OCI-LY7 (cell line): ENCODE measurements at places on chromosomes 5 and 9.

DNA sequence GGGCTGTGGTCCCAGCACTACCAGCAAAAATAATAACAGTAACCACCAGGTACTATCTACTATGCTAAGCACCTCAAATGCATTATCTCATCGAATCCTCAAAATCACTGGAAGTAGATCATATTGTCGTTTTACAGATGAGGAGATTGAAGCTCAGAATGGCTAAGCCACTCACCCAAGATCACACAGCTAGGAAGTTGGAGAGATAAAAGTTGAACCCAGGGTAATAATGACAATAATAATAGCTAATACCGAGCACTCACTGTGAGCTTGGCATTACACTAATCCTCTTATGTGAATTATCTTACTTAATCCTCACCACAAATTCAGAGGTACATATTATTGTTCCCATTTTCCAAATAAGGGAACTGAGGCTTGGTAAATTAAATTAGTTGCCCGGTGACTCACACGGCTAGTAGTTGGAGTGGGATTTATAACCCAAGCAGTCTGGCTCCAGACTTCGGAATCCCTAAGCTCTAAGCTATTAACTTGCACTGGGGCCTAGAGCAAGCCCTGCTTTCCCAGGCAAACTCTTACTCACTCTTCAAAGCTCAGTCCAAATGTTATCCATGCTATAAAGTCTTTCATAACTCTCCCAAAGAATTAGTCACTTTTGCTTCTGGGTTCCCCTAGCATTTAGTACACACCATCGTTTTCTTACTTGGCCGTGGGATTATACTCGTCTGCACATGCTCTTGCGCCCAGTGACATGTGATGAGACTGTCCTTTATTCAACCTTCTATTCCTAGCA is 3.8 kb downstream of the ARSI start:
- no peak for DNase-seq

DNA sequence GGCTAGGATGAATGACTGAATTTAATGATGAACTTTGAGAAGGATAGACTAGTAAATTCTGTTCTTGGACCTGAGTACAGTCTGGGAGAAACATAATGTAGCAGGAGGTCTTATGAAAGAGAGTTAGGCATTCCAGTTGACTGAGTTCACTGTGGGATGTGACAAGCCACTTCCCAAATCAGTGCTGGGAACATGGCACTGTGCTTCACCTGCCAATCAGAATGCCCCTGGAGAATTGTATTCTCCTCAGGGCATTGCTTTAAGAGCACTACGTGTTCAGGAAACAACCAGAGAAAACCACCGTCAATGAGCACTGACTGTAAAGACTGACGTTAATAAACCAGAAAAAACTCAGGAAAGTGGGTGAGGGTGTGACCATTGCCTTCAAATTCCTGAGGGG is 1.2 kb downstream of the CCDC107 start:
- DNase-seq: no peak

DNA sequence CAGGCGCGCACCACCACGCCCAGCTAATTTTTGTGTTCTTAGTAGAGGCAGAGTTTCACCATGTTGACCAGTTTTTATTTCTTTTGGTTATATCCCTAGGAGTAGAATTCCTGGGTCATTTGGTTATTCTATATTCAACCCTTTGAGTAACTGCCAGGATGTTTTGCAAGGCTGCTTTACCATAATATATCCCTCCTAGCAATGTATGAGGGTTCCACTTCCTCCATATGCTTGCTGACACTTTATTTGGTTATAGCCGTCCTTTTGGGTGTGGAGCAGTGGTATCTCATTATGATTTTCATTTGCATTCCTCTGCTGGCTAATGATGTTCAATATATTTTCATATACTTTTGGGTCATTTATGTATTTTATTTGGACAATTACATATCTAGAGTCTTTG is 81.2 kb downstream of the RAB24 start:
- DNase-seq: no peak

DNA sequence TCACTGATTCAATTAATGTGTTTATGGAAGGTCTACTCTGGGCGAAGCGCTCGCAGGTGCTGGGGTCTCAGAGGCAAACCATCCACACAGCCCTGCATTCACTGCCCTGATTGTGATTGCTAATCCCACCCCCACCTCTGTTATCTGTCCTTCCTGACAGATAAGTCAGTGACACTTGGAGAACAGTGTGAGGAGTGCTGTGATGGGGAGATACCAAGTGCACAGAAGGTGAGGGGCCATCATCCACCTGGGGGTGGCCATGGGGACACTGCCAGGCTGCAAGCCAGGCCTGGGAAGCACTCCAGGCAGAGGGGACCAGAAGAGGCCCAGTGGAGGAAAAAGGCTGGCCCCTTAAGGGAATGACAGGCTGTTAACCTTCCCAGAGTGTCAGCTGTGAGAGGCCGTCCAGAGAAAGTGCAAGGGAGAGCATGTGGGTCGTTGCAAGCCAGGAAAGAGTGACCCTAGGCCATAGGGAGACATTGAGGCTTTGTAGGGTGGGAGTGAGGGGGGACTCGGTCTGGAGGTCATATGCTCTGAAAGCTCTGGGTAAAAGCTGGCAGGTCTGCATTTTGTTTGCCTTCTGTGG is 18.0 kb downstream of the IL9 start:
- DNase-seq: no peak

DNA sequence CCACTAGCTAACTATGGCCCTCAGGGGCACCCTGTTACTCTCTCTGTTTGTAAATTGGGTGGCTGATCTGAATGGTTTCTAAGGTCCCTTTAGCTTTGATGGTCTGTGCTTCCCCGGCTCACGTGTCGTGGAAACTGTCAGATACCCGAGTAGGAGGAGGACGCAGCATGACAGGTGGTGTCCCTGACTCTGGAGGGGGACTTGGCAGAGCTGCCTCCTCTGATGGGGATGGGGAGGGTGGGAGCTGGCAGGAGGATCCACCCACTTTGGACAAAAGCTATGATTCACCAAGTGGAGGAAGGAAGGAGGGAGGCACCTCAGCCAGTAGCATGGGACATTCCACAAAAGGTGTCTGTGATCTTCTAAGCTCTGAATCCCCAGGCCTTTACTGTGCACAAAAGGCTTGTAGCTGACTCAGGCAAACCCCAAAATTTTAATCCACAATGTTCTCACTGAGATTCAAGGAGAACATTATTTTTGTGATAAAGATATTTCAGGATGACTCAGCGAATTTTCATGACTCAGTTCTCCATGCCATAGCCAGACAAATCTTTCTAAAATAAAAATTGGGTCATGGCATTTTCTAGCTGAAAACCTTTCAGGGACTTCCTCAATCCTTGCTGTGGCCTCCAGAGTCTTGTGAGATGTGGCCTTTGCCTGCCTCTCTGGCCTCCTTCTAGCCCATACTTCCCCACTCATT is 131.0 kb upstream of the BRINP1 start:
- no peak for DNase-seq

GRCh38 chr5:64437496-64437895 is 68.3 kb upstream of the RGS7BP start:
- DNase-seq: no peak

DNA sequence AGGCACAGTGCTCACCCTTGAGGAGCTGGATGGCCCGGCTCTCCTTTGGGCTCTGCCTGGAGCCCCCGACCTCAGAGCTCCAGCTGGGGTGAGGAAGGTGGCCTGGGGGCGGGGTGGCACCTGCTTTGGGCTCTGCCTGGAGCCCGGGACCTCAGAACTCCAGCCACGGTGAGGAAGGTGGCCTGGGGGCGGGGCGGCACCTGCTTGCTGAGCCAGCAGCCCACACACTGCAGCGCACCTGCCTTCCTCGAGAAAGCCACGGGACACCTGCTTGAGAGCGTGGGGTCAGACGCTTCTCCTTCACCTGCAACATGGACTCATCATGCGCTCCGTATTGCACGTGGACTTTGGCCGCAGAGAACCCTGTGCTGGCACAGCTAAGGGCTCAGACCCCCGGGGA is 51.8 kb downstream of the IRX2 start:
- no peak for DNase-seq

DNA sequence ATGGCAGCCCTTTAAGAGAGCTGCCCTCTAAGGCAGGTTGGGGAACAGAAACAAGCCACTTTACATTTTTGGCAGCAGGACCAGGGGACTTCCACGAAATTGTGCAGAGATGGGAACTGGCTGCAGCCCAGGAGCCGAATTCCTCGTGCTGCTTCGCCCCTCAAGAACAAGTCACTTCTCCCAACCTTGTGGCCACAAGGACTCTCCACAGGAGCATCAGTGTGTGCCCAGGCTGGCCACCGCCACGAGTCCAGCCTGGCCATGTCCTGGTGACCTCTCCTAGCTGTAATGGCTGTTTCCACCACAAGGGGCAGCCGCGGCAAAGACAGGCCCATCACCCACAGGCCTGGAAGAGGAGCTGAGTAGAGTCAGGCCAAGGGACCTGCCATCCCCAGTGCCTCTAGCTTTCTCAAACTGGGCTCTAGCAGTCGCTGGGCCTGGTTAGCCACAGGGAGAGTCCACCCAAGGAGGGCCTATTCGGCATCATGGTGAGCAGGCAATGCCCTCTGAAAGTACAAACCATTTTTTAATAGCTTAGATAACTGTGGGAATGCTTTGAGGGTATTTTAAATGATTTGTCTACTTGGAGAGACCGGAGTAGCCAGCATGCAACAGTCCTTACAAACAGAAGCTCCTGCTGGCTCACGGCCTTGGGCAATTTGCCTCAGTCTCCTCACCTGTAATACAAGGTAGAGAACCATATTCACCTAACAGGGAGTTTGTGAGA is 129.0 kb downstream of the COL23A1 start:
- peak; percentile 51 for DNase-seq

GRCh38 chr5:168001318-168001717 is 290.1 kb upstream of the WWC1 start:
- no peak for DNase-seq

DNA sequence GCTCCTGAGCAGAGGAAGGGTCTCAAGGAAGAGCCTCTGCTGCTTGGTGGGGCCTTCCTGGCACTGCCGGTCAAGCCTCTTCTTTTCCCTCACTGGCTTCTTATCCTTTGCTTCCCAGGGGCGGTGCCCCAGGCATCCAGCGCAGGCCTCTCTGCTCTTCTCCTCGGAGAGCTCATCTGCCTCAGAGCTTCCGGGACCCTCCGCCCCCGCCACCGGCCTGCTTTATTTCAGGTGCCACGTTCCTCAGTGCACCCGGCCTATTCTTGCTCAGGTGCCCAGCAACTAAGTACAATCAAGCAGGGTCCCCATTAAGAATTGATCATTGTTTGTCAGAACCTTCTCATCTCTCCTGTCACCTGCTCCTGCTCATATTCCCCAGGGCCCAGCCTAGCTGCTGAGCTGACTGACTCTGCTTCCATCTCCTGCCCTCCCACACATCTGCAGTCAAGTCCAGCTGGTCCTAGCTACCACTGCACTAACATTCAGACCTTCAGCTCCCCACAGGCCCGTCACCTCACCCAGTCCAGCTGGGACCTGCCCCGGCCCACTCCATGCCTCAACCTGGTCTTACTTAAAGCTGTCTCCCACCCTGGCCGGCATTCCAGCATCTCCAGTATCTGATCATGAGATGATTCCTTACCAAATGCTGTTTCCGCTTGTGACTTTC is 114.3 kb upstream of the BOD1 start:
- no peak for DNase-seq

DNA sequence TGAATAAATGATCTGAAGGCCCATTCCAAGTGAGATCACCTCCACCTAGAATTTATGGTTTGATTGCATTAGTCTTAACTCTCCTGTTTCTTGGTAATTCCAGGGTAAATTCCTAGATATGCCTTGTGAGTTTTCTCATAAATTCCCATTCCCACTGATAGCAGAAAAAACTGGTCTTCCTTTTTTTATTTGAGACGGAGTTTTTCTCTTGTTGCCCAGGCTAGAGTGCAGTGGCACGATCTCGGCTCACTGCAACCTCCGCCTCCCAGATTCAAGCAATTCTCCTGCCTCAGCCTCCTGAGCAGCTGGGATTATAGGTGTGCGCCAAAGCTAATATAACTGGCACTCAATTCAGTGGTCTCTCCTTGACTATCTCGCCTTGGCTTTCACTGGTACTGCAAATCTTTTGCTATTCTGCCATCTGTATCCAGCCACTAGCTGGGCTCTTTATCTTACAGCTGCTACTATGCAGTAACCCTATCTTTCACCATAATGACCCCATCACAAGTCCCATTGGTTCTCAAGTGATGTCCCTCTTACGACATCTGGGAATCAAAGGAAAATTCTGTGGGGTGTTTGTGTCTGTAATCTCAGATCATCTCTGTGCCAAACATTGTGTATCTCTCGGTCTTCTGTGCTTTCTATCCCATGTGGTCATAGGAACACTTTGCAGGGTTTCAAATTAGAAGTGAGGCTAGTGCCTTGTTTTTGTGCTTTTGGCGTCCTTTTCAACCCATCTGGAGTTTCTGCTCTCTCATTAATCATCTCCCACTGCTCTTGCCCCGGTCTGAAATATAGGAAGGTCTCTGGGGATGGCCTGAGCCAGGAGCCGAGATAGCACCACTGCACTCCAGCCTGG is 14.4 kb downstream of the HNRNPK start:
- no peak for DNase-seq

DNA sequence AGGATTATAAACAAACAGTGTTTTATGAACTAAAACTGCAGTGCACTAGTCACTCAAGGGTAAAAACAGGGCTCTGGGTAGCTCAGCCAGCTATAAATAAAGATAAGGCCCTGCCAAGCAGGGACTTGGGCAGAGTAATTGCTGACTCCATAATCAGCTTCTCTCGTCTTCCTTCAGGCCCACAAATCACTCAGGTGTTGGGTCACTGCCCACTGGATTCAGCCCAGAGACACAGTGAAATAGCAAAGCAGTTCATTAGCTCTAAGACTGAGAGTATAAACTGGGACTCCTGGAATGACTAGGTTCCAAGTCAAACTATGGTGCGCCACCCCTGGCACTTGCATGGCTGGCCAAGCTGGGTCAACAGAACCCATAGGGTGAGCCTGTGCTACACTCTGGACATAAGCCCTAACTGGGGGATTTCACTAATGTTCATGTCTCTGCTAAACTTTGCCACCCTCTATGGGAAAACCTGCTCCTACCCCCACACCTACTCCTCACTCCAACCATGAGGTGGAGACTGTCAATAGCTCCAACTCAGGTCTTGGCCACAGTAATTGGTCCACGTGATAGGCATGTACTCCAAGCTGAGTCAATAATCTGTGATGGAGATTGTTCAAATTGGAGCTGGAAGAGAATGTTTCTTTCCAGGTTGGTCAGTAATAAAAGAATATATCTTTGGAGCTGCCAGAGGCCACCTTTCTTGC is 158.5 kb downstream of the SLIT3 start:
- DNase-seq: no peak

GRCh38 chr5:31449174-31449573 is 82.7 kb downstream of the DROSHA start:
- DNase-seq: no peak

GRCh38 chr9:112332977-112333638 is at the start of gene PTBP3:
Gene PTBP3 (minus strand): TSS chr9:112333619. CDS start chr9:112297865, 35,754 bp downstream.
- DNase-seq: peak; percentile 85
